Activated gamma-delta T cell treated with Interleukin-2 at 50 U/mL for 16 hours (primary cell): ENCODE measurements at places on chromosomes 6 and 20.

DNA sequence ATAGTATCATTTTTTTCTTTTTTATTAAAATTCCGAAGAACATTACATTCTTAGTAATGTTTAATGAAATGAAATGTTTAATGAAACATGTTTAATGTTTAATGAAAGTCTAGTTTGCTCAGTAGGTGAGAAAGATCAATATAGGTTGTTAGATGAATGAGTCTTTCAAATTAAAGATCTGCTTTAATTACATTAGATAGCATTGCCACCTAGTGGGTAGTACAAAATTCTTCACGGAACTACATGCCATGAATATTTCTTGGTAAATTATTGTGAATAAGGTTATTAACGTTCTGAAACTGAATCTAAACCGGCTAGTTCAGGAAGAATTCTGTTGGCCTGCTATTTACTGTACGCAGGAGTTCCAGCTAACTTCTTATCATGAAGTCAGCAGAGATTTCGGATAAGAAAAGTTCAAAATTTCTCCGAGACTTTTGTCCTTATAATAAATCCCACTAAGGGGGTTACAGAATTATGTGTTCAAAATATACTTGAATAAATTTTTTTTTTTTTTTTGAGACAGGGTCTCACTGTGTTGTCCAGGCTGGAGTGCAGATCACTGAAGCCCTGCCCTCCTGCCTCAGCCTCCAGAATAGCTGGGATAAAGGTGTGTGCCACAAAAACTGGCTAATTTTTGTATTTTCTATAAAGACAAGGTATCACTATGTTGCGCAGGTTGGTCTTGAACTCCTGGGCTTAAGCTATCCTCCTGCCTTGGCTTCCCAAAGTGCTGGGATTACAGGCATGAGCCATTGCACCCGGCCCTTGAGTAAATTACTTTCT is 7.9 kb upstream of the GMNN start:
- DNase-seq: no peak

GRCh38 chr6:79212859-79213258 is 21.6 kb downstream of the HMGN3 start:
- no peak for DNase-seq

GRCh38 chr20:36821964-36822437 is 48.4 kb upstream of the DSN1 start:
- DNase-seq: no peak

DNA sequence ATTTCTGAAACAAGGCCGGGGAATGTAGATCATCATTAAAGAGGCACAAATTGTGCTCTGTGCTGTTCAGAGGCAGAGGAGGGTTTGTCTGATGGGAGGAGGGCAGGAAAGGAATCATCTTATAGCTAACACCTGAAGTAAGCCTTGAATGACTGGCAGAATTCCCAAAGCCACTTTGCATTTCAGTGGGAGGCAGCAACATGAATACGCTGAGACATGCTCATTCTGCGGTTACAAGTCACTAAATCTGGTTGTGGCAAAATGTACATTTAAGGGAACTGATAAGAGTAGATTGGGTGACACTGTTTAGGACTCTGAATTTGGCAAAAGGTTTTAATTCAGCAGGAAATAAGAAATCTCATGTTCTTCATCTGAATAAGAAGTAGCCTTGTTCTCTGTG is 4.4 kb upstream of the COL19A1 start:
- no peak for DNase-seq

GRCh38 chr20:58619077-58619863 is 31.8 kb upstream of the STX16 start:
- no peak for DNase-seq

DNA sequence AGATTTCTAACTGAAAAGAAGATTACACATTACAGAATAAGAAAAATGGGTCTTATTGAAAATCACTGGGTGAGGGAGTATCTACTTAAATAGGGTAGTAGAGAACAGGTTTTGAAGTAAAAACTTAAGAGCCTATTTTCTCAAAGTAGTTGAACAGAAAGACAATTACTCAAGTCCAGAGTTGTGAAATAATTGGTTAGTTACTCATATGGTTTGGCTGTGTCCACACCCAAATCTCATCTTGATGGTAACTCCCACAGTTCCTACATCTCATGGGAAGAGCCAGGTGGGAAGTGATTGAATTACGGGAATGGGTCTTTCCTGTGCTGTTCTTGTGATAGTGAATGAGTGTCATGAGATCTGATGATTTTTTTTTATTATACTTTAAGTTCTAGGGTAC is 1035.3 kb upstream of the GJE1 start:
- no peak for DNase-seq

DNA sequence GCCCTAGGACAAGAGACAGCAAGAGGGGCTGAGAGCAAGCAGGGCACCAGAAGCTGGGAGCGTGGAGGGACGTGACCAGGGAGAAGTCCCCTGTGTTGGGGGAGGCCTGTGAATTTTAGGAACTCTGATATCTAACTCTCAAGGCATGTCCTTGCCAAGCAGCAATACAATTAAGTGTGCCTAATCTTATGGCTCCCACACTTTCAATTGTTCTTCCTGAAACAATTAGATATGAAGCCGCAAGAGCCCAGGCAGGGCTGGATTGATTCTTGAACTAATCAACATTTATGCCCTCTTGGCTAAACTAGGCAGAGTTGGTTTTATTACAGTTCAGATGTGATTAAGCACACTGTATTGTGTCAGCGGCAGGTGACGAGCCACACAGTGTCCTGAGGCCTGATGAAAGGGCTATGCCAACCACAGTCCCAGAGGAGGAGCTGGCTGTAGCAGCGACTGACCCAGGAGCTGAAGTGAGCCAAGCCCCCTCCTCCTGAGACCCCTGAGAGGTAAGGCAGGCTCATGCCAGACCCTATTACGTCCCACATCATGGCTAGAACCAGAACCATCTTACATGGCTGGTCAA is 4.2 kb upstream of the MAVS start:
- DNase-seq: no peak

DNA sequence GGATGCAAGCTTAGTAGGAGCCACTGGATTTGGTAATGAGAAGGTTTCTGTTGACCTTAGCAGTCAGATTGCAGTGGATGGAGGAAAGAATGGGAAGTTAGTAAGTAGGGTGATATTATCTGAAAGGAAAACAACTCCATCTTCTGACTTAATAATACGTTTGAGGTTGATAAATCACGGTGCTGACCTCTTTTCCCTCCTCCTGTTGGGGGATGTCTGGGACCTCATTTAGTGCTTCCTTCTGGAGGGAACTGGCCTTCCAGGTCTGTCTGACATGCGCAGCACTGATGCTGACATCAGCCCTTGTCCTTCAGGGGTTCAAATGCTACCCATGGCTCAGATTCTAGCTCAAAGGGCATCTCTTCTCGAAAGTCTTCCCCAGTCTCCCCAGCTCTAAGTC is 48.2 kb upstream of the AKAP12 start:
- no peak for DNase-seq

- DNase-seq: no peak
These were observed 580.7 kb downstream of the RFPL4B start for GRCh38 chr6:112927641-112928320.

GRCh38 chr20:39898467-39898852 is 790.6 kb downstream of the MAFB start:
- DNase-seq: no peak

GRCh38 chr20:17741220-17741619 is 41.5 kb downstream of the BANF2 start:
- DNase-seq: no peak
